ENCODE measurements at places on chromosomes 2 and 18.

DNA sequence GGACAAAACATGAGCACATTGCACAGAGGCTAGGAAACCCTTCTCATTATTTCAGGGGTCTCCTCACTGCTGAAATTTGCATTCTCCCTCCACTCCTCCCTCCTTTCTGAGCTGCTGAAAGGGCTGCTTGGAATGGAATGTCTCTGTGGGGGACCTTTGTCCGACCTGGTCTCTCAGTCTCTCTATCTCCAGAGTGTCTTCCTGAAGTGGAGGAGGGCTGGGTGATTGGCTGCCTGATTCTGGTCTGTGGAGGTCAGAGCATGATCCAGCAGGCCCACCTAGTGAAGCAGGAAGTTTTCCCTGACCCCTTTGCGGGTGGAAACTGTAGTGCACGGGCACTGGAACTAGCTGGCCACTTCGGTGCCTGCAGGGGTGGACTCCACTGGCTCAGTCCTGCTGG, 560.5 kb upstream of the HS6ST1 start:
- no peak for DNase-seq

DNA sequence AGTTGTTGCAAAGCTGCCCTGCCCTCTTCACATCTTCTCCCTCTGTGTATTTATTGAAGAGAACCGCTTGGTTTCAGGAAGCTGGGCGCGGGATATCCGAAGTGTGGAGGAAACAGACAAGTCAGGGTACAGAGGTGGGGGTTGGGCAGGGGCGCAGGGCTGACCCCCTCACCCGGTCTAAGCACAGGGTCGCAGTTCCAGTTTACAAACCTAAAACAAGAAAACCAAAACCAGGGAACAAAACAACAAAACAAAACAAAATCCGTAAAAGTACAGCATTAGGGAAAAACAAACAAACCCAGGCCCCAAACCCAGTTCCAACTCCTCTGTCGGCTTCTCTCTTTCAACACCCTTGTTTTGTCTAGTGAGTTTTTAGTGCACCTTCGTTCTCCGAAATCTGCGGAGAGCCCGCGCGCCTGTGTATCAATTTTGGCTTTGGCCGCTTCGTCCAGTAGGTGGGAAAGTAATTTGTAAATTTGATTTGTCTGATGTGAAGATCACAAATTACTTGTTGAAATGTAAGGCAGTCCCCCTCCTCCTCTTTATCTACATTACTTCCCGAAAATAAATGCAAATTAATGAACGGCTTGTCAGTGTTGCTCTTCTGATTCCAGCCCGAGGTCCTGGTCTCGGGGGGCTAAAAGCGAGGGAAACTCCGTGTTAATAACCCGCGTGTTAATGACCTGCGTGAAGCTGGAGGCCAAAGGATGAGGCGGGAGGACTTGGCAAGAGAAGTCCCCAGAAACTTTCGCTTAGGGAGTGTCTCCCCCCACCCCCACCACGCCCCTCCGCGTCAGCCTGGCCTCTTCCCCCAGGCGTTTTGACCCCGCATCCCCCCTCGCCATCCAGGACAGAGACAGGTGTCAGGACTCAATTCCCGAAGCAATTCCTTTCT, 6.9 kb downstream of the OTX1 start:
- DNase-seq: no peak

DNA sequence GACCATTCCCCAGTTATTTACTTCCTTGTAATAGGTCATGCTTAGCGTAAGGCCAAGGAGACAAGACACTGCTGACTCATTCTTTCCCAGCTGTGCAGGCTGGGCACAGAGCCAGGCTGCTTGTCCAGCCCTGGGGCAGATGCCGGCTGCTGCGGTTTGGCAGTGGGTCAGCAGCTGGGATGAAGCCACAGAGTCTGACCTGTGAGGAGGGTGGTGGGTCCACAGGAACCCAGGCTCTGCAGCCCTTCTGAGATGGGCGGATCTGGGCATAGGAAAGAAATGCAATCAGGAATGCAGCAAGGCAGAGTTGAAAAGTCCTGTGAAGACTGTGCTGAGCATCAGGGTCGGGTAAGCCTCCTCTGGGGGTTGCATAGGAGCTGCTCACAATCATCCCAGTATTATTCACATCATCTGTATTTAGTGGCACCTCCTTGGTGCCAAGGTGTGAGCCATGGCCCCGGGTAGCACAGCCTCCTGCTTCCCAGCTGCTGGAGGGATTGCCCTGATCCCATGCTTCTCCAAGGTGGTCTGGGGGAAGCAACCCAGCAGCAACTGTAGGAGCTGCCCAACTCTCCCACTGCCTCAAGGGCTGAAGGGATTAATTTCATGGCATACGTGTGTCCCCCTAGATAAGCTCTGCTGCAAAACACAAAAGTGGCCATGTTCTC, 139.0 kb downstream of the DDX1 start:
- DNase-seq: no peak

DNA sequence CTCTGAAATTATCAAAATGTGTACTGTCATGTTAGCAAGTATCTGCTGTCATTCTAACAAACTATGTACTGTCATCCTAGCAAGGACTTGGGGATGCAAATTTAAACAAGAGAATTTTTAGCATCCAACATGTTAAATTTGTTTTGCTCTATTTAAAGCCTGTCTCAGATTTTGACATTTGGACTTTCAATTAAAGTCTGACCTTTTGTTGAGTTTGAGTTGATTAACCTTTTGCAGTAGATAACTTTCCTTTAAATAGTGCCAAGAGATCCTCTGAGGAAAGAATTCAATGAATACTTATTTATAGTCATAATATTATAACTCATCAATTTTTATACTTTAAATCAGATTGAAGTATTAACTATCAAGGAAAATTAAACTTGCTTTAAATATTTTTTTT, 80.2 kb downstream of the TDRD15 start:
- DNase-seq: no peak

GRCh38 chr2:58834404-58834803, 593.3 kb upstream of the FANCL start:
- no peak for DNase-seq

DNA sequence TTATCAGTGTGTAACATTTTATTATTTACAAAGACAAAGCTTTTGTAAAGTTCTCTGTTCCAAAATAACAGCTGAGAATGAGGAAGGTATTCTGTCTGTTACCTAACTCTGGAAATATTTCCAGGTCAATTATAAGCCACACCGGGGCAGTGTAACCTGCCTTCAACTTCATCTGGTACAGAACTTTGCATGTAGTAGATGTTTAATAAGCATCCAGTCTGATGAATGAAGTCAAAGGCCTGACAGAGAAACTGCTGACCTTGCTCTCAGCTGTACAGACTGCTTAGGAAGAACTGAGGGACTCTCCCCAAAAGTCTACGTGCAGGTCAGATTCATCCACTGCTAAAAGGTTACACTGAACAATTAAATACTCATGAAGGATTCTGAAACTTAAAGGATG, 43.3 kb downstream of the WDFY1 start:
- DNase-seq: no peak

DNA sequence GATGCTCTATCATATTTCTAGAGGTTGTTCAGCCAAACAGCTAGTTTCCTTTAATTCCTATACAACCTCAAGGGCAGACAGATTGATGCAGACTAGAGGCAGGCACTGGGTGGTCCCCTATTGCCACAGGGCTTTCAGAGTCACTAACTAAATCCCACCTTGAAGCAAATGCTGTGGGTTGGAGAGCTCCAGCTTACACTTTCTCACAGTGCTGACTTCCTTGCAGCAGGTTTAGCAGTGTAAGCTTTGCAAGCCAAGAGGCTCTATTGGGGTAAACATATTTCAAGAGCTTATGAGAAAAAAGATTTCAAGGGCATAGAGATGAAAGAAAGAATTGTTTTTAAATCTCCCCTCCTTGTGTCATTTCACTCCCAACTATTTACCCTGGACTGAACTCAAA, 366.5 kb upstream of the CRIM1 start:
- DNase-seq: no peak
